ENCODE measurements at places on chromosomes 5 and 9. TPM values are rescaled to one million over a fixed set of nuclear protein-coding genes. Genes with fewer than 3 reads are reported as not detected.
A peak's percentile ranks its signal among the peaks of the same experiment; 100 is the strongest.

GRCh38 chr9:134552349-134552990 is 89.1 kb upstream of the COL5A1 start:
- H3K27me3 ChIP-seq, result peaks cover 10% of the 10 kb centered on the region
- H3K4me1 ChIP-seq, result peaks cover 31% of the 10 kb centered on the region
- no peak overlapping the region for H3K27ac ChIP-seq

The OGN gene
- 32.4 TPM for total RNA-seq

The GPBP1 gene
- 70.0 TPM for total RNA-seq

The FOXI1 gene
- total RNA-seq, result not detected

DNA sequence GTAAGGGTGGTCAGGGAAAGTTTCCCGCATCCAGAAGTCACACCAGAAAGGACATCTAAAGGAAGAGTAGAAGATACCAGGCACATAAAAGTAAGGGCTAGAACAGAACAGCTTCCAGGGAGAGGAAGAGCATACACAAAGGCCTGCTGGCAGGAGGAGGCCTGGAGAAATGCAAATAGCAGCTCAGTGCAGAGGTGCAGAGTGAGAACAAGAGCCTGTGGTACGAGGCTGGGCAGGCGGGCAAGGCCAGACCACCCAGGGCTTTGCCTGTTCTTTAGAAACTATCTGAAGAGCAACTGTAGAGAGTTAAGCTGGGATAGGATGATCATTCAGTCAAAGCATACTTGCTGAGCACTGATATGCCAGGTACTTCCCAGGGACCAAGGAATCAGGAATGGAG is 115.3 kb downstream of the DROSHA start:
- ATAC-seq, result no peak
- no peaks in the 10 kb centered on the region for H3K27me3 ChIP-seq
- no peak overlapping the region for H3K4me3 ChIP-seq
- H3K36me3 ChIP-seq, result no peaks in the 10 kb centered on the region
- no peak overlapping the region for H3K27ac ChIP-seq

- no peaks in the 10 kb centered on the region for H3K36me3 ChIP-seq
- no peaks in the 10 kb centered on the region for H3K4me1 ChIP-seq
- H3K4me3 ChIP-seq, result no peak overlapping the region
- peak; percentile 71 for ATAC-seq
These were observed 692.7 kb downstream of the DNAH5 start for GRCh38 chr5:13251623-13252376.

DNA sequence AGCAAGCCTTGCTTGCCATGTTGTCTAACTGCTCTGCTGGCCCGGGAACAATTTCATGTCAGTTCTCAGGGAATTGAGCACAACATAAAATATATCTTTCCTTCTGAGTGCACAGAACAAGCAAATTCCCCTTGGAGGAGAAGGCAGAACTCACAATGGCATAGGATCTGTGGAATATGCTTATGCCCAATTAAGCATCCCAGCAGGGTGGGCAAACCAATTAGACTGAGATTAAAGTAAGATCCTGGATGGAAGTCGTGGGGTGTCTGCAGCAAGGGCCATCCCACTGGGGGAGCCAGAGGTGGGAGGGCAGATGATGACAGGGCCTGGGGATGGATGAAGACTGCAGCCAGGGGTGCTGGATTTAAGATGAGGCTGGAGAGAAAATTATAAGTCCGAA is 114.1 kb downstream of the BRINP1 start:
- no peak overlapping the region for H3K27ac ChIP-seq
- no peaks in the 10 kb centered on the region for H3K27me3 ChIP-seq
- H3K36me3 ChIP-seq, result no peaks in the 10 kb centered on the region
- no peak overlapping the region for H3K4me3 ChIP-seq
- no peaks in the 10 kb centered on the region for H3K4me1 ChIP-seq
- ATAC-seq, result no peak

DNA sequence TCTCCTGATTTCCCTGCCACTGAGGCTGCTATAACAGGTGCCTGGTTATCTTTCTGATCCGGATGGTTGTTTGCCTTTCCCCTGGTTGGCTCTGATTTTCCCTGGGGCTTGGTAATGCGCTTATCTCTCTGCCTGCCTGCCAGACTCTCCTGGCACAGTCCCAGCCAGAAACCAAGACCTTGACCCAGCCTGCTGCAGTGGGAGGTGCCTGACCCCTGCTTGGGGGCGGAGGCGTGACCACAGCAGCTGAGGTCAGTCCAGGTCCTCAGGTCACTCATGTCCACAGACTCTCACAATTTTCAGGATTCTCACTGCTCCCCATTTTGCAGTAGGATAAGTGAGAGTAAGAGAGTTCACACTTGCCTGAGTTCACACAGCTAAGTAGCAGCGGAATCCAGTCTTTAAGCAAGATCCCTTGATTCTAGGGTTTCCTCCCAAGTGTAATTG is 24.4 kb upstream of the SYNPO start:
- no peaks in the 10 kb centered on the region for H3K36me3 ChIP-seq
- peaks cover 75% of the 10 kb centered on the region for H3K4me1 ChIP-seq
- H3K4me3 ChIP-seq, result no peak overlapping the region
- no peaks in the 10 kb centered on the region for H3K27me3 ChIP-seq
- peak; percentile 14 for ATAC-seq

GRCh38 chr5:157671592-157672330 is 428 bp downstream of the C5orf52 start:
- H3K4me1 ChIP-seq, result no peaks in the 10 kb centered on the region
- H3K27ac ChIP-seq, result no peak overlapping the region
- peak overlapping the region; percentile 34 for H3K4me3 ChIP-seq
- peaks cover 25% of the 10 kb centered on the region for H3K27me3 ChIP-seq
- H3K36me3 ChIP-seq, result no peaks in the 10 kb centered on the region

GRCh38 chr9:738209-738915 is 103.1 kb upstream of the DMRT1 start:
- peaks cover 82% of the 10 kb centered on the region for H3K4me1 ChIP-seq
- H3K36me3 ChIP-seq, result peaks cover 66% of the 10 kb centered on the region
- no peaks in the 10 kb centered on the region for H3K27me3 ChIP-seq
- peak overlapping the region; percentile 98 for H3K27ac ChIP-seq

DNA sequence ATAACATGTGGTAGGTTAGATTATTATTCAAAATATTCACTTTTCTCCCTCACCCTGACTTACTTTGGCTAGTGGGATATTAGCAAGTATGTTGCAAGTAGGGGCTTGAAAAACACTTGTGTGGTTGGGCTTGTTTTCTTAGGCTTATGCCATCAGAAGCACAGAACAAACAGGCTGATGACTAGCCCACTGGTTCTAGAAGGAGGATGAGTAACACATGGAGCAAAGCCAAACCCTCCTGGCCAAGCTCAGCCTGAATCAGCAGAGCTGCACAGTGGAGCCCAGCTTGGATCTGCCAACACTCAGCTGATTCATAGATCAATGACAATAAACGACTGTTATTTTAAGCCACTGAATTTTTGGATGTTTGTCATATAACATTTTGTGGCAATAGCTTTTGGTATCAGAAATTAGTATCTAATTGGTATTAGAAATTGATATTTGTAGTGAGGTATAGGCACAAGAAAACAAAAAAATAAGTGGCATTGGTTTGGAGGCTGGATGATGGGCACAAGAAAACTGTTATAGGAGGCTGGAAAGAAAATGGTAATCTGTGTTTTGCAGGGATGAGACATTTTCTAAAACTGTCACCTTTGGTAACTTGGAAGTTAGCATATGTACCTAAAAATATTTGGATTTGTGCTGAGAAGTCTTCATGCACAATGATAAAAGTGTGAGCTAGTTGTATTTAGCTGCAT is 46.1 kb upstream of the ZBED3 start:
- peak; percentile 93 for ATAC-seq
- H3K27ac ChIP-seq, result no peak overlapping the region
- no peaks in the 10 kb centered on the region for H3K4me1 ChIP-seq
- H3K36me3 ChIP-seq, result no peaks in the 10 kb centered on the region
- H3K4me3 ChIP-seq, result no peak overlapping the region

DNA sequence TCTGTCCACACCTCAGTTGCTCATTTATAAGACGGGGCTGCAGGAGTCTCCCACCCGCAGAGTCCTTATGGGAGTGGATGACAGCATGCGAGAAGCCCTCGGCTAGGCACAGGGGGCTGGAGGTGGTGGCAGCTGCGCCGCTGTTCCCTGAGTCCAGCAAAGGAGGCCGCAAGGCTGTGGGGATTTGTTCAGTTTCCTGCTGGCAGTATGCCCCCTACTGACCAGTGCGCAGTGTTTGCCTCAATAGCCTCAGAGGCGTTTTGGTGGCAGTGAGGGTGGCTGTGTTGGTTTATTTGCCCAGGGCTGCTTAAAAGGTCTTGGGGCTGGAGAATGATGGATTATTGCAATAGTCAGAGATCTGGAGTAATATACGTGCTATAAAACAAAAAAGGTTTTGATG is 176.3 kb upstream of the OTULINL start:
- no peak overlapping the region for H3K4me3 ChIP-seq
- no peaks in the 10 kb centered on the region for H3K27me3 ChIP-seq
- ATAC-seq, result no peak
- peaks cover 5% of the 10 kb centered on the region for H3K4me1 ChIP-seq
- peak overlapping the region; percentile 76 for H3K27ac ChIP-seq

Measured in gastroesophageal sphincter (tissue), 4 donors.